Cerebellar nuclear complex (tissue), 1 donor: ENCODE measurements at places on chromosomes 3 and 15.

GRCh38 chr15:69165637-69166025 is 5.2 kb downstream of the GLCE start:
- DNase-seq = no peak

GRCh38 chr3:66819993-66820501 is 178.1 kb upstream of the KBTBD8 start:
- no peak for DNase-seq

GRCh38 chr15:55742498-55742926 is 440 bp downstream of the PRTG start:
- DNase-seq = no peak

DNA sequence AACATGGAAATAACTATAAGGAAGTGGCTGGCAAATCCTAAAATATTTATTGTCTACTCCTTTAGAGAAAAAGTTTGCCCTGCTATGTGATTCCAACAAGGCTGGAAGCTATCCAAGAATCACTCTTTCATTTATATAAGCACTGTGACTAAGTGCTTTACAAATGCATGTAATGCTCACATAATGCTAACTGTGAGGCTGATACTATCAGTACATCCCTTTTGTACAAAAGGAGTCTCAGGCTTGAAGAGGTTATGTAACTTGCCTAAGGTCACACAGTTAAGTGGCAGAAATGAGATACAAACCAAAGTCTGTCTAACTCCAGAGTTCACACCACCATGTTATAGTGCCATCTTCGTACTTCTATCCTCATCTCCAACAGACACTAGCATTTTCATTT is 17.0 kb downstream of the TOPBP1 start:
- no peak for DNase-seq

DNA sequence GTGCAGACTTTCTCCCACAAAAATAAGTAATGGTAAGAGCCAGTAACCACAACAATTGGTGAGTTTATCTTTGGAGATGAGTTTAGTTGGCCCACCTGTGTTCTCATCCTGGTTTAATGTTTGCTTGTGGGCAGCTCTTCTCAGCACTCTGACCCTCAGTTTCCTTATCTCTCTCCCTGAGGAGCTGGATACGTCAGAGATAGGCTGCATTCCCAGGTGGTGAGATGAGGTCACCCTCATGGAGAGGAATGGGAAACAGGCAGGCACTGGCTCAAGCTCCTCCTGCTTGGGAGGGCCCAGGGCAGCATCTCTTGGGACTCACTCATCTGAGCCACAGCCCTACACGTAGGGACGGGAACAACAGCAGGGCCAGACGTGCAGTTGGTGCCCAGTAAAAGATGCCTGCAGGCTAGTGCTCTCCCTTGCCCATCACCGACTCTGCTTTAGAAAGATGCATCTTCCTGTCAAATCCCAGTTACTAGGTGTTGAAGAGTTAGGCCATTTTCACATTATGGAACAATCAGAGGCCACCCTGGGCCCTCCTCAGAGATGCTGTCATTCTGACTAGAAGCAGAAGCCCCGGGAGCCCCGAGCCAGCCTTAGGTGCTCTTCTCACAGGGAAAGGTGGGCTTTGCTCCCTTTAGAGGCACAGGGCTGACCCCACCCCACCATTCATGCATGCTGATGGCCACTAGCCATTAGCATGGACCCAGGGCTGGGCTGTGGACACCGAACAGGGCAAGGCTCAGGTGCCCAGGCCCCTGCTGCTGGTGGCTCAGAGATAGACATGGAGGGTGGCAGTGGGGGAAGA is 59.7 kb downstream of the GRIP2 start:
- no peak for DNase-seq

GRCh38 chr15:57643826-57644225 is 52.1 kb downstream of the MYZAP start:
- DNase-seq = no peak

DNA sequence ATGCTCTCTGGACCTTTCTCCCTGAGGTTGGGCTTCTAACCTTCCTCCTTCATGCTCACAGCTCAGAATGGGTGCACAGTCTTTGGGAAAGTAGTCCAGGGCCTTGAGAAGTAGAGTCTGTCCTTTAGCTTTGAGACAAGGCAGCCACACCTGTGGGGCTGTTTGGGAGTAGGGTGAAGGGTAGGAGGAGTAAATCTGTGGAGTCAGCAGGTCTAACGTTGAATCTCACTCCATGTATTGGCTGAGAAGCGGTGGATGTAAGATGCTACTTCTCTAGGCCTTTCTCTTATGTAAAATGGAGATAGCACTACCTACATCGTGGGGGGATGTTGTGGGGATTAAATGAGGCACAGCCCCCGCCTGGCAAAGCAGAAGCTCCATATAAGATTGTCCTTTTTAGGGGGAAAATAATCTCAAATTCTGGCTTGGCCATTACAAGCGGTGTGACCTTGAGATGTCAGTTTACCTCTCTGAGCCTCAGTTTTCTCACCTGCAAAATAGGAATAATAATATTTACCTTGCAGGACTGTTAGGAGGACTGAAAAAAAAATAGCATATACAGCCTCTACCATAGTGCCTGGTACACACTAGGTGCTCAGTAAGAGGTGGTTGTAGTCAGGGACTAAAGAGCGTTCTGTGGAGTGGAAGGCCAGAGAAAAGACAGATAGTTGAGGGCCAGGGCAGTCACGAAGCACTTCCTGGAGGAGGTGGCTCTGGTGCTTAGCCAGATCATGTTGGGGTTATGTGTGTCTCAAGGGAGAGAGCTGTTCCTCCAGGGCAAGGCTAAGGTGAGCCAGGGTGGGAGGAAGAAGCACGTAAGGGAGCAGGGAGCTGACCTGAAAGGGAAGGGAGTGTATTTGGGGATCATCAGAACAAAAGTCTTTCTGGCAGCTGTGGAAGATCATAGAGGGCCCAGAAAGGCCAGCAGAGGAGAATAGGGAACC is 82.8 kb upstream of the MRPS22 start:
- DNase-seq = no peak

GRCh38 chr3:114584734-114585371 is 291.0 kb downstream of the TIGIT start:
- no peak for DNase-seq

GRCh38 chr15:40754574-40754882 is 526 bp downstream of the RMDN3 start:
- no peak for DNase-seq

DNA sequence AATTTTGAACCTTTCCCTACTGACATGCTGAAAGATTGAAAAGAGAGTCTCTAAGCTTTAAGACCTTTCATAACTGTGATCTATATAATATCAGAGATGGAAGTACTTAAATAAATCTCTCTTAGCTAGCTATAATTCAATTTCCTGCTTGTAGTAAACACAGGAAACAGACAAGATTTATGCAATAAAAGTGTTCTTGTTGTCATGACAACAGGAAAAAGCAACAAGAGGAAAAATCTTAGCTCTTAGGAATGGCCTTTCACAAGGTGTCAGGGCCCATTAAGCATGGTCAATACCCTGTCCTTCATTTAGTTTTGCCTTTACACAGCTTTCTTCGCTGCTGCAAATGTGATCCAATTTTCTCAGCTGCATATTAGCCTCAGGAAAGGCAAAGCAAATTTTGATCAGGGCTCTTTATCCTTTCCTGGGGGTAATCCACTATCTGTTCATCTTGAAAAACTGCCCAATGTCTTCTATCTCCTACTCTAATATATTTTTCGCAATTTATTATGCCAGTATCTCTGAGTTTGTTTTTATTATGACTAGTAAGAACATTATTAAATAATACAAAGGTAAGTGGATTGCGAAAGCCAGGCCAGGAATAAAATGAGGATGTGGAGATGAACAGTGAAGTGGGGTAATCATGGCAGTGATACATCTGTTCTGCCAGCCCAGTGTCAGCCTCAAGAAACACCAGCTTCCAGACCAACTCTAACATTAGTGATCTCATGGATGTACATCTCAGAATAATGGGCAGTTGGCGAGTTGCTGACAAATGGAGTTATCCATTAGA is 28.7 kb downstream of the SIDT1 start:
- DNase-seq = no peak

GRCh38 chr3:115857518-115858136 is 234.3 kb downstream of the GAP43 start:
- no peak for DNase-seq

GRCh38 chr3:77935418-77935817 is 895.5 kb downstream of the ROBO2 start:
- DNase-seq = no peak

DNA sequence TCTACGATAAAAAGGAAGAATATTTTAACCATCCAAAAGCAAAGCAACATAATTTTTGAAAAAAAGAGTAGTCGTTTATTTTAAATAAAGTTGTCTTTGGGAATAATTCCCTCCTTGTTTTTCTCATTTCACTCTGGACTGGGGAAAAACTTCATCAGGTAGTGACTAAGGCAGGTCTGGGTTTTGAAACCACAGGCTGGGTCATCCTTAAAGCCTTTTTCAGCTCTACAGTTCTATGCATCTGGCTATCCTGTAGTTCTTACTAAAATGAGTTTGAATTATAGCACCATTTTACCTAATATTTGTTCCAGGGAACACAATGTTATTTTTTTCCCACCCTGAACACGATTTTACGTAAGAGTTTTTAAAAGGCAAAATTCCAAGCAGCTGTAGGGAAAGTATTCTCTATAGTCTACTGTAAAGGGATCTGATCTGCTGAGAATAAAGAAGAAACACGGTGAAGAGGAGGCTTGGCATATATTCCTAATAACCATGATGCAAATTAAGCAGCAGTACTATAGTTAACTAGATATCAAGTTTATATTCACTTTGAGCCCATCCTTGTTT is 107.7 kb downstream of the OSBPL10 start:
- no peak for DNase-seq

- DNase-seq = no peak
These were observed 96.2 kb upstream of the NR2F2 start for GRCh38 chr15:96234109-96234892.

GRCh38 chr3:147934451-147935180 is 525.5 kb downstream of the ZIC1 start:
- DNase-seq = no peak

DNA sequence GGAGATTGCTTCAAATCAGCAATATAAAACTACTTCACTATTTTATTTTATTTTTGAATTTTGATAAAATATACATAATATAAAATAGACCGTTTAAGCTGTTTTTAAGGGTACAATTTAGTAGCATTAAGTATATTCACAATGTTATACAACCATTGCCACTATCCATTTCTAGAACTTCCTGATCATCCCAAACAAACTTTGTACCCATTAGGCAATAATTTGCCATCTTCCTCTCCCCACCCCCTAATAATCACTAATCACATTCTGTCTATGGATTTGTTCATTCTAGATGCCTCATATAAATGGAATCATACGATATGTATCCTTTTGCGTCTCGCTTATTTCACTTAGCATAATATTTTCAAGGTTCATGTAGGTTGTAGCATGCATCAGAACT is 28.9 kb downstream of the FANCD2 start:
- no peak for DNase-seq

DNA sequence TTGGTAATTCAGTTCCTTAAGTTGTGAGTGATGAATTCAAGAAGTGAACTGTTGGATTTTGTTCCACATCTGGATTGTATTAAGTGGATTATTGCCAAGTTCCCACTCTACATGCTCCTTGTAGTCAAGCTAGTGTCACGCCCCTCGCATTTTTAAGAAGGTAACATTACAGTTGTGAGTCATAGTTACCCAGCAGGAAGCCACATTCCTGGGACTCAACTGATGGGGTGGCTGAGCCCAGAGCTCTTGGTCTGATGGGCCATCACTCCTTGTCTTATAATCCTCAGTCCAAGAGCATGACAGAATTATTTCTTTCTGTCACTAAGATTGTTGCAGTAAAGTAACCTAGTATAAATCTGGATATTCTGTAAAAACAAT is 102.7 kb downstream of the PTPRG start:
- no peak for DNase-seq

DNA sequence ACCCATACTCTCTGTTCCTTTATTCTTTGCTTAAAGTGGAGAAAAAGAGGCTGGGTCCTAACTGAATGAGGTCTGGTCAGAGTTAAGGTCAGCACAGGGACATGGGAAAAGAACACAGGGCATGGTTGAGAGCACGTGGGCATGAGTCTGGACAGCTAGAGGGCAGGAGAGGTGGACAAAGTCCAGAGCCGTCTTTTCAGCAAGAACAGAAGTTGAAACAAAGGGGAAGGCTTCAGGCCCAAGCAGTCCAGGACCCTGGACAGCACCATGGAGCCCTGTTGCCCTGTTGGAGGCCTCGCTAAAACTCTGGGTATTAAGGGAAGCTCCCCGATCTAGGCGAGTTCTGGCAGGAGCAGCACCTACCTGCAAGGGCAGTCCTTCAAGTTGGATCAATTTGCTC is 50.7 kb downstream of the XYLB start:
- no peak for DNase-seq

DNA sequence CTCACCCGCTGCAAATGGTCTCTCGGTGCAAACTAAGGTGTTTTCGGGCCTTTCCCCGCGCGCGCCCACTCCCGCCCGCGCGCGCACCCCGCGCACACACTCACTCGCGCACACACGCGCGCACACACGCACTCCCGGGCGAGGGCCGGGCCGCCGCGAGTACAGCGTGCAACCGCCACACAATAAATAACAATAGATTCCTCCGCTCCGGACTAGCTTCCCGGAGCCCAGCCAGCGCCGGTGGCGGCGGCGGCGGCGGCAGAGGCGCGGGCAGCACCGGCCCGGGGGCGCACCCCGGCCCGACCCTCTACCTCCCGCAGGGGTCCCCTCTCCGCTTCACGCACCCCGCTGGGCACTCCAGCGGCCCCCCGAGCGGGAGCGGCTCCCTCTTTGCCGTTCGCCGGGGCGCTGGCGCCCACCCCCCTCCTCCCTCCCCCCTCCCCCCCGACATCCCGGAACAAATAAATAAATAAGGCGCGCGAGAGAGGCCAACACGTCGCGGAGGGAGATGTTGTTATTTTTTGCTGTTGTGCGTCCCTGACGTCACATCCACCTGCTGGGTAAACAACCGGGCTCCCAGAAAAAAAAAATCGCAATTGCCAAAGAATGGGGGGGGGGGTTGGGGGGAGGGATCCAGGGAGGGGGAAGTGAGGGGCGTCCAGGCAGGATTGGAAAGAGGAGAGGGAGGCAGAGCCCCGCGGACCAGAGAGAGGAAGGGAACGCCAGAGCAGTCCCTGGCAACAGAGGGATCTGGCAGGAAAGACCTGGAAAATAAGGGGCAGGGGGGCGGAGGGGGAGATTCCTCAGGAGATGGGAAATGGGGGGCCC is at the start of gene FOXP1:
TSS of gene FOXP1 (minus strand) at position 163 of the 828 bp plus-strand sequence. CDS start 385,347 bp downstream, outside the sequence.
- DNase-seq = no peak
